GM13977 (cell line): ENCODE measurements at places on chromosomes 5 and 9.

DNA sequence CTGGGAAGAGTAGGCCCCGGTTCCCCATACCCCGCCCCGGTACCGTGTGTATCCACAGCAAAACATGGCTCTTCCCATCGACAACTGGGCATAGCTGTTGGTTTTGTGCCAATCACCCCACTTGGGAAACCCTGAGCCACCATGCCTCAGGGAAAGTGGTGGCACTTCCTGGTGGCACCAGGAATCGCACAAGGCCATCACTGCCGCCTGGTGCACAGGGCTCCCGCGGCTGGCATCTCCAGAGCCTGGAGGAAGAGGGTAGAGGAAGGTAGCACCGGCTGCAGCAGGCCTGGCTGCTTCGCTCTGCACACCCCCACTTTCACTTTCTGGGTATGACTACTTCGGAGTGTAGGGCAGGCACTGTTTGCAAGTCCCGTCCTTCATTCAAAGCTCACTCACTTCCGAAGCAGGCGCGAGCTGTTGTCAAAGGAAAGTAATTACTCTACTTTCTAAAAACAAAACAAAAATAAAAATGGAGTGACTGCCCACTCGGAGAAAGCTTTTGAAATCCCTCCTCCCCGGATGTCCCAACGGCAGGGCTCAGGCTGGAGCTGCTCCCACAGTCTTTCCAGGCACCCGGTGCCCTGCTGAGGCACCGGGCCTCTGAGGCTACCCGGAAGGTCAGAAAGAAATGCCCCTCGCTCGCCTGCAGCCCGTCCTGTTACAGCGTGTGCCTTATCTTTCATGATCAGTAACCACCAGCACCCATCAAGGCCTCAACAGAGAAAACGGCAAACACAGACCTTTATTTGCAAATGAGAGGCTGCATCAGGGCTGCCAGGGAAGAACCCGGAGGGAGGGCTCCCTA is 2.0 kb downstream of the BRD3 start:
- DNase-seq, result peak; percentile 93

DNA sequence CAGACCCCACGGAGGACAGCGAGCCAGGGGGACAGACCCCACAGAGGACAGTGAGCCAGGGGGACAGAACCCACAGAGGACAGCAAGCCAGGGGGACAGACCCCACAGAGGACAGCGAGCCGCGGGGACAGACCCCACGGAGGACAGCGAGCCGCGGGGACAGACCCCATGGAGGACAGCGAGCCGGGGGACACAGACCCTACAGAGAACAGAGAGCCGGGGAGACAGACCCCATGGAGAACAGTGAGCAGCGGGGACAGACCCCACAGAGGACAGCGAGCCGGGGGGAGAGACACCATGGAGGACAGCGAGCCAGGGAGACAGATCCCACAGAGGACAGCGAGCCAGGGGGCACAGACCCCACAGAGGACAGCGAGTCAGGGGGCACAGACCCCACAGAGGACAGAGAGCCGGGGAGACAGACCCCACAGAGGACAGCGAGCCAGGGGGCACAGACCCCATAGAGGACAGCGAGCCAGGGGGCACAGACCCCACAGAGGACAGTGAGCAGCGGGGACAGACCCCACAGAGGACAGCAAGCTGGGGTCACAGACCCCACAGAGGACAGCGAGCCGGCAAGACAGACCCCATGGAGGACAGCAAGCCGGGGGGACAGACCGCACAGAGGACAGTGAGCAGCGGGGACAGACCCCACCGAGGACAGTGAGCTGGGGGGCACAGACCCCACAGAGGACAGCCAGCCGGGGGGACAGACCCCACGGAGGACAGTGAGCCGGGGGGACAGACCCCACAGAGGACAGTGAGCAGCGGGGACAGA is 4.4 kb upstream of the ZDHHC11 start:
- no peak for DNase-seq

- DNase-seq, result no peak
Measured at GRCh38 chr5:84433461-84433860, 48.8 kb upstream of the EDIL3 start.

DNA sequence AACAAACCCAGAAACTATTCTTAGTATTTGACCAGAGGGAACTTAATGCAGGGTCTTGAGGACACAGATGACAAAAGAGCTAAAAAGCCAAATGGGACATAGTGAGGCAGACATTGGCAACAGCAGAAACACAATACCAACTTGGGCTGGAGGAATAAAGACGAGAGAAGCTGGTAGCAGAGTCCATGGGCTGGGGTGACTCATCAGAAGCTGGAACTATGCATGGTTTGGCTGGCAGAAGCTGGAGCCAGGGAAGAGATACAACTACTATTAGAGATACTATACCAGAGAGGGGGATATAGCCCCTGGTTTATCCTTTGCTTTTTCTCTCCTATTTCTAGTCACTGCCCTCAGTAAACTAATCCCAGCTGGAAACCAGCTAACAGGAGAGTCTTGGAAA is 29.2 kb upstream of the DPYSL3 start:
- DNase-seq, result no peak

GRCh38 chr9:7001571-7001970 is 243.8 kb downstream of the KDM4C start:
- DNase-seq, result no peak
